ENCODE measurements at places on chromosomes 6 and 20.
A peak's percentile ranks its signal among the peaks of the same experiment; 100 is the strongest.

- no peak for DNase-seq
Observed at GRCh38 chr6:25103603-25104002, 167.8 kb upstream of the RIPOR2 start.

- no peak for DNase-seq
Observed at GRCh38 chr20:2736441-2736840, 43.9 kb downstream of the EBF4 start.

DNA sequence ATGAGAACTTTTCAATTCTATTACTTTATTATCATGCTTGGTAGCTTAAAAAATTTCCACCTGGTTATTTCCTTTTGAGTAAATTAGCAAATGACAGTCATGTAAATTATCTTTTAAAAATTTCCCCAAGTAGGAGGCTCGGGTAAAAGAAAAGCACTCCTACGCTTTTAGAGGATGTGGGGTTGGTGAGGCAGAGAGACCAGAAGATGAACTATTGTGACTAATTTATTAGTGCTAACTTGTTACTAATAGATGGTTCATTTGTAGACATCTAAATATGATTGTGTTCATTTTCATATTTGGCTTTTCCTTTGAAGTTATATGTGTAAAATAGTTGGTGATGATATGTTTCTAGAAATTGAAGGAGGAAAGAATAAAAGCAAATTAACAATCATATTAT is 27.0 kb downstream of the ZNF292 start:
- DNase-seq = no peak

DNA sequence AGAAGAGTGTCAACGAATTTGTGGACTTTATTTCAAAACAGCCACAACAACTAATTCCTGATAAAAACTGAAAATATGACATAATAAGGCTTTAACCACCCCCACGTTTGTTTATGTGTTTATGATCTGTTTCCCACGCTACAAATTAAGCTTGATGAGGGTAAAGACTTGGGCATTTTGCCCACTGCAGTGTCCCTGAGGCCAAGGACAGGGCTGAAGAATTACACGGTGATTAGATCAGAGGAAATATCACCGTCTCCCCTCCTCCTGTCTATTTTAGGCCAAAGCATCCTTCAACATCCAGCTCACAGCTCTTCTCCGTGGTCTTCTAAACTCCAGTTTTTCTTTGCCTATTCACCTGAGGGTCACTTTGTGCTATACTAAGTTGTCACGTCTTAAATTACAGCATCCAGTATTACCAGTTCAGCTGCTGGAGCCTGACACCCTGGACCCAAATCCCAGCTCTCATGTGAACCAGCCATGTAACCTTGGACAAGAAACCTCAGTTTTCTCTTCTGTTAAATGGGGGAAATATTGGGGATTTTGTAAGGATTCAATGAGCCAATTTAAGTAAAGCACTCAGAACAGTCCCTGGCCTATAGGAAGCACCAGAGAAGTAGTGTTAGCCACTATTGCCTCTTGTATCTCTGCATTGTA is 15.2 kb upstream of the ARFGEF2 start:
- no peak for DNase-seq

DNA sequence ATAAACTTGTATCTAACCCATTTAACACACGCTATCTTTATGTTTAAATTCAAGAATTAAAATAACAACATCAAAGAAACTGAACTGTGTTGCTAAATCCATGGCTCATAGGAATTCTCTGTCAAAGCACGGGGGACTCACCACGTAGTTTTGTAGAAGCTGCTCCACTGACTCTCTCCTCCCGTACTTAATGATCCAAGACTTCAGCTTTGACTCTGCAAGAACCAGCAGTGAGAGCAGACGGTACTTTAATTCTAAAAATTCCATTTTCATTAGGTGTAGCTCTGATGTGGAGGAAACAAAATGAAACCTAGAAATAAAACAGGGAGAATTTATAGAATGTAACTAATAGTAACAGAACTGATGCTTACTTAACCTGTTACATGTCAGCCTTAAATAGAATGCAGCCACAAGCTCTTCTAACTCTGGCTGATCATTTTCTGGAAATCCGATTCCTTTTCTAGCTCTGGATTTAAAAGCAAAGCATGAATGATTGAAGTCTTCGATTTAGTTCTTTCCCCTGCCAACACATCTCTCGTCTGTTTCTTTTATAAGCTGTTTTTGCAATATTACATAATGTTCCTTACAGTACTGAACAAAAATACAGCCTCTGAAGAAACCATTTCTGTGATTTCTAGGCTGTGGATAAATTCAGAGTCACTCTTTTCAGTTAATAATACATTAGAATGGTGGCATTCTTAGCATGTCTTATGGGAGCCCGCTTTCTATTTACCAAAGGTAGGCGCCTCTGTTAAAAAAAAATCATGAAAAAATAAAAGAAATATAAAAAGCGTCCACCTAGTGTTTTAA is 165.5 kb downstream of the SYNE1 start:
- no peak for DNase-seq

- peak; percentile 12 for DNase-seq
Observed at GRCh38 chr20:11995805-11996567, 78.3 kb downstream of the BTBD3 start.

DNA sequence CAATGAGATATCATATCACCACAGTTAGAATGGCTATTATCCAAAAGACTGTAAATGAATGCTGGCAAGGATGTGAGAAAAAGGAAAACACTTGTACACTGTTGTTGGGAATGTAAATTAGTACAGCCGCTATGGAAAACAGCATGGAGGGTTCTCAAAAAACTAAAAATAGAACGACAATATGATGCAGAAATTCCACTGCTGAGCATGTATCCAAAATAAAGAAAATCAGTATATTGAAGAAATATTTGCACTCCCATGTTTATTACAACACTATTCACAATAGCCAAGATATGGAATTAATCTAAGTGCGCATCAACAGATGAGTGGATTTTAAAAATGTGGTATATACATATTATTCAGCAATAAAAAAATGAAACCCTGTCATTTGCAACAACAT is 898.9 kb upstream of the MAN1A1 start:
- DNase-seq = no peak

DNA sequence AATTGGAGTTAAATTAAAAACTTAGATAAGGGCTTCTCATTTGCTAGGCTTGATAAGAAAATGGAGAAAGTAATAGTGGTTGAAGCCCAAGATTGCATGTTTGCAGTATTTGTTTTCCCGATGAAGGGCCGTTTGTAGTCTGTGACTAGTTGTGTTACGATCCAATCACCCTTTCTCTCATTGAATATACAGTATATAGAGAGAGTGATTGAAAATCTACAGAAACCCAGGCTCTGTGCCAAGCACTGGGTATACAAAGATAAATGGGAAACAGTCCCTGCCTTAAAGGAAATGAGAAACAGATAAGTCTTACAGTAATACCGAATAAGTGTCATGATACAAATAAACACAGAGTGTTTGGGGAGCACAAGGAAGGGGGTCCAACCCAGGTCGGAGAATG is 55.2 kb upstream of the CDKAL1 start:
- DNase-seq = no peak

DNA sequence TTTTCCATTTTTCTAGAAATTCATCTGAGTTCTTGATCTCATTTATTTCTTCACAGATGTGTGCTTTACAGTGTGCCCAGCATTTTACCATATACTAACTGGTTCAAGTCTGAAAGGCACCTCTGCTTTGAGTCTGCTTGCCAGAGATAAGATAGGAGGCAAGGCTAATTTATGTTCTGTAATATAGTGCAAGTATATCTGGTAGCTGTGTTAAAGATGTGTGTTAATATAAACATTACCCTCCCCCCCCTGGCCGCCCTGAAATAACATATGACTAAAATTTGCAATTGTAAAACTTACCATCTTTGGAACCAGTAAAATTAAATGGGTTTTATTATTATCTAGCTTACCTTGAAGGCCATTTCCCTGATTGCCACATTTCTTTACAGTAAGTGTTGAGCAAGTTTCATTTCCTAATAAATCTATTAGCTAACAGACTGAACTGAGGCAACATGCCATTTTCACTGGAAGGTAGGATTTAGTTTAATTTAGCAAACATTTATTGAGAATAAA is 2.7 kb downstream of the FBXO9 start:
- no peak for DNase-seq

GRCh38 chr6:159982731-159983506 is 14.0 kb downstream of the IGF2R start:
- no peak for DNase-seq

- DNase-seq = no peak
Observed at GRCh38 chr6:107706516-107707115, 117.5 kb downstream of the SCML4 start.

- DNase-seq = no peak
Observed at GRCh38 chr20:54219751-54220426, 12.0 kb downstream of the PFDN4 start.

- DNase-seq = no peak
Observed at GRCh38 chr20:22389836-22390542, 194.4 kb downstream of the FOXA2 start.

GRCh38 chr6:97563529-97563928 is 280.5 kb upstream of the MMS22L start:
- no peak for DNase-seq

DNA sequence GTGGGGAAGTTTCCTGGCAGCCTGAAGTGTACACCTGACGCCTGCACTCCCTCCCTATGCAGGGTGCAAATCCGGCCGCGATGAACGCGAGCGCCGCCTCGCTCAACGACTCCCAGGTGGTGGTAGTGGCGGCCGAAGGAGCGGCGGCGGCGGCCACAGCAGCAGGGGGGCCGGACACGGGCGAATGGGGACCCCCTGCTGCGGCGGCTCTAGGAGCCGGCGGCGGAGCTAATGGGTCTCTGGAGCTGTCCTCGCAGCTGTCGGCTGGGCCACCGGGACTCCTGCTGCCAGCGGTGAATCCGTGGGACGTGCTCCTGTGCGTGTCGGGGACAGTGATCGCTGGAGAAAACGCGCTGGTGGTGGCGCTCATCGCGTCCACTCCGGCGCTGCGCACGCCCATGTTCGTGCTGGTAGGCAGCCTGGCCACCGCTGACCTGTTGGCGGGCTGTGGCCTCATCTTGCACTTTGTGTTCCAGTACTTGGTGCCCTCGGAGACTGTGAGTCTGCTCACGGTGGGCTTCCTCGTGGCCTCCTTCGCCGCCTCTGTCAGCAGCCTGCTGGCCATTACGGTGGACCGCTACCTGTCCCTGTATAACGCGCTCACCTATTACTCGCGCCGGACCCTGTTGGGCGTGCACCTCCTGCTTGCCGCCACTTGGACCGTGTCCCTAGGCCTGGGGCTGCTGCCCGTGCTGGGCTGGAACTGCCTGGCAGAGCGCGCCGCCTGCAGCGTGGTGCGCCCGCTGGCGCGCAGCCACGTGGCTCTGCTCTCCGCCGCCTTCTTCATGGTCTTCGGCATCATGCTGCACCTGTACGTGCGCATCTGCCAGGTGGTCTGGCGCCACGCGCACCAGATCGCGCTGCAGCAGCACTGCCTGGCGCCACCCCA is 1.2 kb downstream of the GPR6 start:
- DNase-seq = no peak

- DNase-seq = no peak
Observed at GRCh38 chr6:75102301-75102700, 103.6 kb downstream of the COL12A1 start.

DNA sequence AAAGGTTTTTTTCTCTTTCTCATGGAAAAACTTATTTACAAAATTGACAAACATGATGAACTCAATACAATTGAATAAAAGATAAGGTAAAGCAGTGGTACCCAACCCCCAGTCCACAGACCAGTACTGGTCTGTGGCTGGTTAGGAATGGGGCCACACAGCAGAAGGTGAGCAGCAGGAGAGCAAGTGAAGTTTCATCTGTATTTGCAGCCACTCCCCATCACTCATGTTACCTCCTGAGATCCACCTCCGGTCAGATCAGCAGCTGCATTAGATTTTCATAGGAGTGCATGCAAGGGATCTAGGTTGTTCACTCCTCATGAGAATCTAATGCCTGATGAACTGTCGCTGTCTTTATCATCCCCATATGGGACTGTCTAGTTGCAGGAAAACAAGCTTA is 47.5 kb downstream of the HMGCLL1 start:
- no peak for DNase-seq

DNA sequence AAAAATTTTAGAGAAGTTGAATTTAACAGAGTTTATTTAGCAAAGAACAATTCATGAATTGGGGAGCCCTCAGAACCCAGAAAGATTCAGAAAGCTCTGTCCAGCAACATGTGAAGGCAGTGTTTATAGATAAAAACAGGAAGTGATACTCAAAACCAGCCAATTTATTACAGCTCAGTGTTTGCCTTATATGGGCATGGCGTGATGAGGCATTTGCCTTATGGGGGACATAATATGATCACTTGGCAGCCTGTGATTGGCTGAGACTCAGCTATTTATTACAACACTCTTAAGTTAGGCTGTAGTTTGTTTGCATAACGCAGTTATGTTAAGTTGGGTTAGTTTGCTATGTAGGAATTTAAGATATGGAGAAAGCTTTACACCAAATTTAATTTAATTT is 11.5 kb downstream of the HLA-DPA1 start:
- DNase-seq = no peak

- DNase-seq = no peak
Observed at GRCh38 chr6:40356242-40356910, 230.8 kb downstream of the LRFN2 start.

GRCh38 chr6:148110925-148111324 is 231.7 kb upstream of the SASH1 start:
- DNase-seq = no peak

DNA sequence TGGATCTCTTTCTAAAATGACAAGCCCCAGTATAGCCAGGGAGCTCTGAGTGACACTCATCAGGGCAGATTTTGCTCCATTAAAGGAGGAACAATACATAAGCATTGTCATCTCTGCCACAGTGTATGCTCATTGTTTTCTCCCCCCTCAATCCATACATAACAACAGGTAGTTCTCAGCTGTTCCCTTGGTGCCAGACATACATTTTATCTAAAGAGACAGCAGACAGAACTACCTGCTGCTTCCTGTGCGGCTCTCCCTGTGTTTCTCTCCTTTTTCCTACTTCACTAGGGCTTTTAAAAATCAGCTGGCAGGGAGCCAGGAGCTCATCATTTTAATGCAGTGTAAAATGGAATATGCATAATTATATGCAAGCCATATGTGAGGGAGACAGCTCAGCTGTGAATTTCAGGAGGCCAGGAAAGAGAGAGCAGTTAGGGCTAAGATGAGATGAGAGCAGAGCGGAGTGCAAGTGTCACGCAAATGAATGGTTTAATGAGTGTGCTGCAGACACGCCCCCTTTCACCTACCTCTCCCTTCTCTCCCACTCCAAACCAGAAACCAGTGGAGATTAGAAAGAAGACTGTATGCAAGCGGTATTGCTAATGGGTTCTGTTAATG is 96.0 kb downstream of the SOBP start:
- DNase-seq = no peak

GRCh38 chr20:3553663-3554062 is 82.8 kb downstream of the ATRN start:
- DNase-seq = no peak

DNA sequence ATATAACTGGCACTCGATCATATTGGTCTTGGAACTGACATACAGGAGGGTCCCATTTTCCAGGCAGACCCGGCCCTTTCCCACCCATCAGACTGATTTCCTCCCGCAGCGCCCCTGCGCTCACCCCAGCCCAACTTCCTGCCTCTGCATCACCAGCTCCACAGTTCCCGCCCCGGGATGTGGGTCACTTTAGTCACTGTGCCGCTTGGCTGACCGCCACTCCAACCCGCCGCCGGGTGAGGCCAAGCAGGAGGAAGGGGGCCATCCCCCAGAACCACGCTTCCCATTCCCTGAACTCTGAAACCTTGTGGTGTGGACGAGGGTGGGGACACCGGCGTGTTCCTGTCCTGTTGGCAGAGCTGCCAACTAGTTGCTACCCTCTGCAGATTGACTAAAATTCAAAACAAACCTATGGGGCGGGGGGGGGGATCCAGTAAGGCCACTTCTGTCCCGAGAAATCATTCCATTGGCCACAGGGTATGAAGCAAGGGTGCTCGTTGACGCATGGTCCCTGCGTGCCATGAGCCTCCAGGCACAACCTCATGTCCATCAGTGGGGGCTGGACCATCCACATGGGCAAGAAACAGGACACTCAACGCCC is 12.3 kb downstream of the TGM2 start:
- peak; percentile 93 for DNase-seq
